Spinal cord (tissue), 10 donors: ENCODE measurements at places on chromosomes 7 and 10. TPM values are rescaled to one million over a fixed set of nuclear protein-coding genes. Genes with fewer than 3 reads are reported as not detected.

CACNA2D1 gene
- 108 TPM for total RNA-seq

FOXI2 gene
- total RNA-seq: not detected

KLLN gene
- 0.83 TPM for total RNA-seq

TMEM229A gene
- total RNA-seq: 0.55 TPM

CDNF gene
- total RNA-seq: 2.9 TPM
